GF-D8 (cell line): ENCODE measurements at places on chromosomes 7 and 10.

DNA sequence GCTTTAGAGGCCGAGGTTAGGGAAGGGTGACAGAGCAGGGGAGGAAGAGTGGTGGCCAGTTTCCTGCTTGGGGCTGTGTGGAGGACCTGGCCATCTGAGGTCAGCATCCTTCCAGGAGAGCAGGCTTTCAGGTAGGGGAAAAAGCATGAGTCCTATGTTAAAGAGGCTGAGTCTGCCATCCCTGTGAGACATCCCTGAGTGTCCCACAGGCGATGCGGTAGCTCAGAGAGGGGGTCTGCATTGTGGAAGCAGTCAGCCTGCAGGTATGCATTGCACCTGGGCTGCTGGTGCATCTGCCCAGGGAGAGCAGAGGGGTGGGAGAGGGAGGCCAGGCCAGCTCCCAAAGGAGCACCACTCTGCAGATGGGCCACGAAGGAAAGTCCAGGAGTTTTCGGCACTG lies 282.1 kb upstream of the ZNF32 start:
- DNase-seq: no peak

- DNase-seq: no peak
Measured at GRCh38 chr10:93379731-93380575, 102.2 kb downstream of the MYOF start.

GRCh38 chr7:44107116-44107960 lies 3.2 kb downstream of the AEBP1 start:
- no peak for DNase-seq

DNA sequence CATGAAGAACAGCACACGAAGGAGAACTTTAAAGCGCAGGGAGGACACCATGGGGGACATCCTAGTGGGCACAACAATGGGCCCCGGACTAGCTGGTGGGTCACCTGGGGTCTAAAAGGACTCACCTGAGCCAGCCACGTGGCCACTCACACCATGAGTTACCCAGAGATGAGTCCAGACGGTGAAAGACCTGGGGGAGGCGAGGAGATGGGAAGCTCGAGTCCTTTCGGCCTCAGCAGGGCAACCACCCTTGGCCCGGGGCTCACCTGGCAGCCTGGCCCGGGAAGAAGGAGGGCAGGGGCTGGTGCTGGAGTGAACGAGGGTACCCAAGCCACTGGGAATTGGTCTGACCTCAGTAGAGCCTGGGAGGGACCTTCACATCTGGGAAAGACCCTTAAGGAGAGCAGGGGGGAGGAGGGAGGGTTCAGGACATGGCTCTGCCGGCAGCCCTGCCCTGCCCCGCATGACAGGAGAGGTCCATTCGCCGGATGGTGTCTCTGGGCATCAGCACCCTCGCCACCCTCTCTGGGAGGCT lies 5.7 kb downstream of the GIGYF1 start:
- no peak for DNase-seq

DNA sequence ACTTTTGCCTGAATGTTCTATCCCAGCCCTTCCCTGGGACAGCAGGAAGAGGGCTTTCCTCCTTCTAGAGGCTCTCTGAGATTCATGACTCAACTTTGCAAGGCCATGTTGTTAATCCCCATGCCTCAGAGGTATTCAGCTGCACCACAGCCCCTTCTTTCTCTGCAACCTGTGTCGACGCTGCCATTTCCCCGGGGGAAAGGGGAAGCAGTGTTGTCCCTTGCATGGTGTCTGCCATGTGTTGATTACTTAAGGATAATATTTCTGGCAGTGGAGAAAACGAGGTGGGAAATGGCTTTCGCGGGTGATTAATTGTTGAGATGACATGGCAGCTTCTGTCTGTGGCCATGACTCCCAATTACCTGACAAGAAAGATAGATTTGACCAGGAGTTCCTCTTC lies 133.1 kb downstream of the SORCS3 start:
- DNase-seq: no peak

DNA sequence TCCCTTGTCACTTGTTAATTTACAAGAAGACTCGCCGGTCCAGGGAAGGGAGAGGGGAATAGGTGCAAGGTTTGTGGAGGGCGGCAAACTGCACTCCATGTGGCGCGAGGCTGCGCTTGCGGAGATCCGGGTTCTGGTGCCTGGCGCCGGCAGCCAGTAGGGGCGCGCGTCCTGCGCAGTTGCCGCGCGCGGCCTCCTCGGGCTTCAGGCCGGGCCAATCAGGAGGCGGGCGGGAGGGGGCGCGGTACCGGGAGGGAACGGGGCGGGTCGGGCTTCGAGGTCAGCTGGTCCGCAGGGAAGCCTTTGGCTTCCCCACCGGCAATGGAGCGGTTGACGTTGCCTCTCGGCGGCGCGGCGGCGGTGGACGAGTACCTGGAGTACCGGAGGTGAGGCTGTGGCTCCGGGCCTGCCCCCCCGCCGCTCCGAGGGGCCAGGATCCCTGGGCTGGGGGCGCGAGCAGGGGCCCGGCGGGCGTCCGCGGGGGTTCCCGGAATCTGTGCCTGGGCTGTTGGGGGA lies at the start of gene FAM221A:
Gene FAM221A (plus strand): TSS at position 302 of the 516 bp plus-strand sequence. CDS start 20 bp downstream, at position 322.
- peak; percentile 69 for DNase-seq
